Right hindlimb (tissue), 1 donor: ENCODE measurements at places on chromosomes 1 and 21.

- peak; percentile 79 for DNase-seq
These were observed 12.1 kb upstream of the GJB5 start for GRCh38 chr1:34742667-34743270.

DNA sequence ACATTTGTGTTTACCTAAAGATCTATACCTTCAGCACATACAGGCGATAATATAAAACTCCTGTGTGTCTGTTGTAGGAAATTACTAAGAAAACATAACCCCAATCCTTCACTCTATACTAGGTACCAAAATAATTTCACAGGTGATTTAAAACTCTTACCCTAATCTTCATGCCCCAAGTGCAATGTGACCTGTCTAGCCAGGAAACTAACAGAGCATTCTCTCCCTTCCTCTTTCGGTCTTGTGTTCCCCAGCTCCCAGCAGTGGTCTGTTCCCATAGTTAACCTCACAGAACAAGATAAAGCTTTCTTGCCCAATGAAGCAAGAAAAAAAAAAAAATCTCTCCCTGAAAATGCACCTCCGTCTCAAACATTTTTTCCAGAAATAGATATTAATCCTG, 493.5 kb downstream of the DPYD start:
- no peak for DNase-seq

GRCh38 chr1:153550827-153551500, 1.9 kb upstream of the S100A3 start:
- no peak for DNase-seq

DNA sequence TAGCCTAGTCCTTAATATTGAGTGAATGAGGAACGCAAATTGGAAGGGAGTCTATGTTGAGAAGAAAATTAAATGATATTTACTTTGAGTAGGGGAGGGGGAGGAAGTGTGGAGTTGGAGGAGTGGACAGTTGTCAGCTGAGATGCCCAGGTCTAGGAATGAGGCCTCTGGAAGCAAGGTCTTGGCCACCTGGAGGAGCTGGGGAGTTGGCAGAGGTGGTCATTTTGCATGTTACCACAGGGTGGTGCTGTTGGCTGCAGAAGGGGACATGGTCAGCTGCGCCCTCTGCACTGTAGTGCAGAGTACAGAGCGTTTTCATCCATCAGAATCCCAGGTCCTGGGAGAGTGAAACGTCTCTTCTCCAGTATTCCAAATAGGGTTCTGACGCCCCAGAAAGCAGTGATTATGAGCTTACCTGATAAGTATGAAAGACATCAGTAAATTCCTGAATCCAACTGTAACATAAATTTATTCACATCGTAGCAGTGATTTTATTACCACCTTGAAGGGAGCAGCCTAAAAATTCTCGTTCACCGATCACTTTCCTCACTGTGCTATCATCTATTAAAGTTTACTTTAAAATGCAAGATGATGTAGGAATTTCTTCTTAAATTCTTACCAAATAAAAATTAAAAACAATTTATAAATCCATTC, 13.8 kb downstream of the PARK7 start:
- peak; percentile 53 for DNase-seq

- no peak for DNase-seq
These were observed 578 bp upstream of the SESN2 start for GRCh38 chr1:28258628-28259251.

- no peak for DNase-seq
These were observed 26.8 kb upstream of the ATP5PO start for GRCh38 chr21:33942426-33942825.

DNA sequence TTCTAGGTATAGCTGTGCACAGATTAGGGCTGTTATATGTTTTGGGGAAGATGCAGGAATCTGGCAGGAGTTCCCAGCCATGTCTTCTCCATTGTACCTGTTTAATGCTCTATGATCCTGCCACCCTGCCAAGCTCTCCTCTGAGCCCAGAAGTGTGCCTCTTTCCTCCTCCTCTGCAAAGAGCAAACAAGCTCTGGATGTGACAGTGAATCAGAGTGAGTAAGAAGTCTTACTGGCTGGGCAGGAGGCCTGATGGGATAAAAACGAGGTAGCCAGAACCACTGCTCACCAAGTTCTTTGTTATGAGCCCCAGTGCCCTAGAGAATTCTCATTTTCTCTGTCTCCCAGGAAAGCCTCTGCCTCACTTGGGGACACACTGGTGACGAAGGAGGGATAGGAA, 69.0 kb downstream of the BRINP2 start:
- DNase-seq, result no peak

DNA sequence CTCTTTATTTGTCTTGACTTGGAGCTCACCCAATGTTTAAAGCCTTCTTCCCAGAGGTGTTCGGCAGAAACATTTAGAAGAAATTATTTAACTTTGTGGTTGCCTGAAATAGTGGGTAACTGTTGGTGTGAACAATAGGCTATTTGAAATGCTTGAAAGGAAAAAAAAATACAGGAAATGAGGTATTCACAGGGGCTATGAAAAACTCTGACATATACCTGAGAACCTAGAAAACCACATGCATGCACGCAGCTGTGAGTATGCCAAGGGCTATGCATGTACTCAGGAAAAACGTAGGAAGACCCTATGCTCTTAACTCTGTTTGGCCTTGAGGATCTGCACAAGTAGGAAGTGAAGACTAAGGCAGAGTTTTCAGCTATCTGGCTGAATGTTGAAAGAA, 16.4 kb upstream of the RNF186 start:
- DNase-seq, result no peak

DNA sequence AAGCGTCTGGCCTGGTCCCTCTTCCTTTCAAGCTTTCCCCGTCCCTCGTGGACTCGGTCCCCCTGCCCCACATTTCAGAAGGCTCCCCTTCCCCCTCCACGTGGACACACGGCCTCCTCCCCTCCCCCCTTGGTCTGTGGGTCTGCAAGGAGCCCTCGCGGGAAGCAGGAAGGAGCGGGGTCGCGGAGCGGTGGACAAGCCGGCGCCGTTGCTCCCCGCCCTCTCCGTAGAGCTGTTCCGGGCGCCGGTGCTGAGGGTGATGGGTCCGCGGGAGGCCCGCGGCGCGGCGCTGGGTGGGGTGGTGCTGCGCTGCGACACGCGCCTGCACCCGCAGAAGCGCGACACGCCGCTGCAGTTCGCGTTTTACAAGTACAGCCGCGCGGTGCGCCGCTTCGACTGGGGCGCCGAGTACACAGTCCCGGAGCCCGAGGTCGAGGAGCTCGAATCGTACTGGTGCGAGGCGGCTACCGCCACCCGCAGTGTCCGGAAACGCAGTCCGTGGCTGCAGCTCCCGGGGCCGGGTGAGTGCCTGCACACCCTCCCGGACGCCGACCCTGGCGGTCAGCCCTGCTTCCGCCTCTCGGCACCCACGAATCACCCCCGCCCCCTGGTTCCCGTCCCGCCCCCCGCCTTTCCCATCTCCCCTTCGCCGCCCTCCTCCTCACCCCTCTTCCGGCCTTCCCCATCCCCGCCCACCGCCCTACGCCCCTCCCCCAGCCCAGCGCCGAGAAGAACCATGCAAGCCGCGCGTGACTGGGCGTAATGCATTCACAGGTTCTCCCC, 5.3 kb downstream of the FCRLB start:
- peak; percentile 96 for DNase-seq
